ENCODE measurements at places on chromosomes 1 and 21. TPM values are rescaled to one million over a fixed set of nuclear protein-coding genes. Genes with fewer than 3 reads are reported as not detected.

The HFM1 gene
- total RNA-seq = not detected

DNA sequence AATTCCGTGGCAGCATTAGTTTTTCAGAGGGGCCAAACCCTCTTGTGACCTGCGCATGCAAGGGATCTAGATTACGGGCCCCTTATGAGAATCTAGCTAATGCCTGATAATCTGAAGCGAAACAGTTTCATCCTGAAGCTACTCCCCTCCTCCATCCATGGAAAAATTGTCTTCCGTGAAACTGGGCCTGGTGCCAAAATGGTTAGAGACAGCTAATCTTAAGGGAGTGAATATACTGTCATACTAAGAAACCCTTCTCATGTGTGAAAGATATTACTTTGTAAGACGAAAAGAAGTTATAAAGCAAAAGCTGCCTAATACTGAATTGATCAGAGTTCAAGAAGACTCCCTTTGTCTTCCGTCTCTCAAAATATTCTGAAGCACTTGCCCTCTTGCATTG is 166.3 kb downstream of the DUSP10 start:
- no peak for DNase-seq

GRCh38 chr1:213418268-213419071 is 367.4 kb downstream of the RPS6KC1 start:
- DNase-seq = no peak

The RPTN gene
- total RNA-seq = not detected

Data from Calu3 (cell line).